T-helper 2 cell (primary cell): ENCODE measurements at places on chromosomes 7 and 10.
A peak's percentile ranks its signal among the peaks of the same experiment; 100 is the strongest.

DNA sequence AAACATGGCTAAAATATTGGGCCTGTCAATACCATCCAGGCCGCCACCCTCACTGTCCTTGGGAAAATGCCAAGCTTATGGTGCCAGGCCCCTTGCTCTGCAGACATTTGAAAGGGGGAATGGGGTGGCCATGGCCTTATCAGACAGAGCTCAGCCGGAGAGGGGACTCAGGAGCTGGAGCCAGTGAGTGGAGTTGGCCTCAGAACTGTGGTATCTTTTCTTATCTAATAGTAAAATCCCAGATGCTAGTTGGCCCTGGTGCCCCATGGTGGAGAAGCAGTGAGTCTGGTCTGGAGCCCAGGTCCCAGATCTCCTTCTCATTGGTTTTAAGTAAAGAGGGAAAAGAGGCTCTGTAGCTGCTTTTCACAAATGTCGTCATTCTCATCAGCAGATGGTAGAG is 49.6 kb upstream of the SORCS3 start:
- DNase-seq = no peak

DNA sequence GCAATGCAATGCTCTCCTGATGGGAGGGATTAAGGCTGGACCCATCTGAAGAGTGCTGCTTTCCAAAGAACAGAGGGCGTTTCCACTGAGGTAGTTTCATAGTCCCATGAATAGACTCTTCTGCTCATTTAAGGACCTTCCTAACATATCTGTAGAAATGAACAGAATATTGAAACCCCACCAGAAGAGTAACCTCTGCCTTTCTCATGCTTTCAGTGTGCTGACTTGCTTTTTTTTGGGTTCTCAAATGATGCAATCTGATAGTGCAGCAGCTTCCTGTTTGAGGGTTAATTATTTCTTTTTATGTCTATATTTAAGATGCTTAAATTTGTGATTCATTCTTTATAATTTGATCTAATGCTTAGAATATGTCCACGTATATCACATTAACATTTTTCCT is 82.2 kb downstream of the GATA3 start:
- no peak for DNase-seq

- DNase-seq = peak; percentile 10
Observed at GRCh38 chr10:12902135-12902572, 99.4 kb downstream of the CCDC3 start.

- DNase-seq = no peak
Observed at GRCh38 chr10:32489901-32490300, 44.0 kb downstream of the CCDC7 start.

DNA sequence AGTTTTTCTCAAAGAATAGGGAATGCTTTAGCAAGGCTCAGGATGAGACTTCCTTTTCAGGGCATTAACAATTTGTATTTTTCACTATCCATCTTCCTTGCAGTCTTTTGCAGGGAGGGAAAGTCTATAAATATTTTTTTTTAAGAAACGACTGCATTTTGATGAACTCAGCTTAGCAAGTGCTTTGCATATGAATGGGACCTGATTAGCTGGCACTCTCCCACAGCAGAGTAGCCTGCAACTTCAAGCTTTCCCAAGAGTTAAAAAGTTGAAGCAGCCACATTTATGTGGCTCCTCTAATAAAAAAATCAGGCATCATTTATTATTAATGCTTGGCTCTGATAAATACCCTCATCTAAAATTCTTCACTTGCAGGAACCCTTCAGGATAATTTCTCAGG is 134.0 kb downstream of the GRID1 start:
- DNase-seq = no peak

DNA sequence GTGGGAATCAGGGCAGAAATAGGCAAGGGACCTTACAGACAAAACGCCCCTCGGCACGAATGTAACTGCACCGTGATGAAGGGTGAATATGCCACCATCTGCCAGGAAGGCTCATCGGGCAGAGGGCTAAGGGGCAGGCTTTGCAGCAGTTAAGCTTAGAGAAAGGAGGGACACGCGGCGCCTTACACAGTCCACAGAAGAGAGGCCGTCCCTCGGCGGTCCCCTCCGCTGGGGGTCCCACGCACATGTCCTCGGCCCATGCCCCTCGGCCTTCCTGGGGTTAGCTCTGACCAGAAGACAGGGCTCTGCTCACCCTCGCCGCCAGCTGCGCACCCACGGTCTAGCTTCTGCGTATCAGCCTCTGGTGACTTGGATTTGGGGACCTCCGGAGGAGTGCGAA is 141.1 kb downstream of the DYNC2I1 start:
- DNase-seq = no peak

DNA sequence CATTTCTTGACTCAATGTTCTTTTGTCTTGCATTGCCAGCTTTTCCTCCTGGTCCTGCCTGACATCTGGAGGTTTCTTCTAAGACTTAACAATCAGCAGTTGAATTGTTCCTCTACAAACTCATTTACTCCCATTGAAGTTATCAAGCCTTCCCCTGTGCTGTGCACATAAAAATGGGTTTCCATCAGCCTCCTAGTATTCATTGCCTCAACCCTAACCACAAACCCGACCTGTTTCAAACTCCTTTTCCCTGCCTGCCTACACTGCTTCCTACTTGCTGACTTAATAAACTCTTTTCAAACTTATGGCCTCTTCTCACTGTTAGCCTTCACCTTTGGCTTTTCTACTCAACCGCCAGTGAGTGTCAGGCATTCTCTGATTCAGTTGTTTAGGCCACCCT is 9.4 kb upstream of the CDK6 start:
- DNase-seq = no peak

GRCh38 chr7:49775949-49776443 is 2.6 kb downstream of the VWC2 start:
- no peak for DNase-seq

GRCh38 chr10:18203471-18203870 is 63.2 kb downstream of the CACNB2 start:
- no peak for DNase-seq

GRCh38 chr10:110181451-110181850 is 26.0 kb upstream of the MXI1 start:
- no peak for DNase-seq

GRCh38 chr10:58152673-58153263 is 114.9 kb downstream of the IPMK start:
- DNase-seq = peak; percentile 11

DNA sequence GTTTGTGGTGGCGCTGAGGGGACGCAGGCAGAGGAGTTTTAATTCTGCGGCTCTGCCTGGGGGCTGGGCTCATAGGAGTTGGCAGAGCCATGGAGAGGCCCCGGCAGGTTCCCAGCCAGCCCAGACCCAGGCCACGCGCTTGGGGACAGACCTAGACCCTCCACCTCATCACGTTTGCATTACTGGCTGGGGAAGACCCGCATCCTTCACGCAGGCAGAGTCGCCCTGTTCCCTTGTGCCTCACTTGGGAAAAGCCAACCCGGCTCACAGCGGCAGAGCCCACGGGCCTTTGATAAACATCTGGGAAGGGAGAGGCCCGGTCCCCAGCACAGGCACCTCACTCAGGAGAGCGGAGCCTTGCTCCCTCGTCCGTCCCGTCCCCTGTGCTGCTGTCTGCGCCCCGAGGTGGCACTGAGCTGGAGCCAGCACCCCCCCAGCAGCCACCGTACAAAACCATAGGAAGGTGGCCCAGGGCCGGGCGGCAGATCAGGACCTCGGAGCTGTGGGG is 112.8 kb downstream of the CYTH3 start:
- no peak for DNase-seq

GRCh38 chr7:116037401-116037800 is 6.8 kb upstream of the TFEC start:
- no peak for DNase-seq

DNA sequence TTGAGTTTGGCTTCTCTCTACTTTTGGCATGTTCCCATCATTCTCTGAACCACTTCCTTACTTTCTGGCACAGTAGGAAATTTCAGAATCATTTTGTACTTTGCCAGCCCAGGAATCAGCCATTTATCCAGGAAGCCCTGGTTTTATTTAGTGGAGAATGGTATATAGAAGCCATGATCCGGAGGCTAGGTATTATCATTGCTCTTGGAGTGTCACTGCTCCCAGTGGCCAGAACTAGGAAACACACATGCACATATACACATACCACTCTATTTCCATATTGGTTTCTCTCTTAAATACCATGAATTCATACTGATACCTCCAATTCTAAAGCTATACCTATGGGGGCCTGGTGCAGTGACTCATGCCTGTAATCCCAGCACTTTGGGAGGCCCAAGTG is 36.3 kb downstream of the SUFU start:
- no peak for DNase-seq

DNA sequence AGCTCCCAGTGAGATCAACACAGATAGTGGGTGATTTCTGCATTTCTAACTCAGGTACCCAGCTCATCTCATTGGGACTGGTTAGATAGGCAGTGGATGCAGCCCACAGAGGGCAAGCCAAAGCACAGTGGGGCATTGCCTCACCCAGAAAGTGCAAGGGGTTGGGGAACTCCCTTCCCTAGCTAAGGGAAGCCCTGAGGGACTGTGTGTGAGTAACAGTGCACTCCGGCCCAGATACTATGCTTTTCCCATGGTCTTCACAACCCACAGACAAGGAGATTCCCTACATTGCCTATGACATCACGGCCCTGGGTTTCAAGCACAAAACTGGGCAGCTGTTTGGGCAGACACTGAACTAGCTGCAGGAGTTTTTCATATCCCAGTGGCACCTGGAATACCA is 62.8 kb downstream of the PPP1R3A start:
- DNase-seq = no peak

DNA sequence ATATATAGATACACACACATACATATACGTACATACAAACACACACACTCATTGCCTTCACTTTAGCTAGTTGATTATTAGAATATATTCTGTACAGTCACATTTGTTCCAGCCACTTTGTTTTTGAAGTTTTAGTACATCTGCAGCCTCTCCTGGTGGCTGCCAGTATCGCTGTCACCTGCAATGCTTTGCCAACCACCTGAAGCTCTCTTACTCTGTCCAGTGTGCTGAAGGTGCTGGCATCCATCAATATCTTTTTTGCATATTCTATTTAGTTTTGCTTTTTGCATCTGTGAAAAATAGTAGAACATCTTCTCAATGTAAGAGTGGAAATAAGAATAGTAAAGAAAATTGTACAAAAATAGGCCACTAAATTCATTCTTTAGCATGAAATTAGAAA is 388.6 kb downstream of the EXOC4 start:
- no peak for DNase-seq

- DNase-seq = peak; percentile 81
Observed at GRCh38 chr10:91162495-91163268, 57.8 kb upstream of the PCGF5 start.

DNA sequence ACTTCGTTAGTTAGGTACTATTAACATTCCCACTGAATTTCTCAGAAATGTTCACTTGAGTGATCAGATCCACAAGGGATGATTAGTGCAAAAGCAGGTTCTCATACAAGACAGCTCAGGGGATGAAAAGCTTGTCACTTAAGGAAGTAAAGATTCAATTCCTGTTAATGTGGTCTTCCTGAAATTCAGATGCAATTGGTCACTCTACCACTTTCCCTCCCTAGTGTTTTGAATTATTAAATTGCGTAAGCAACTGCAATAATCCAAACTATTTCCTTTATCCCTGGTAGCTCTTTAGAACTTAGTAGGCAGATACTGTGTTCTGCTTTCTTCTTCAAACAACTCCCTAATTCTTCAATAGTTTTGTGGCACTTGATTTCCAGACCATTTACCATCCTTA is 121.4 kb downstream of the MAGI2 start:
- DNase-seq = no peak

DNA sequence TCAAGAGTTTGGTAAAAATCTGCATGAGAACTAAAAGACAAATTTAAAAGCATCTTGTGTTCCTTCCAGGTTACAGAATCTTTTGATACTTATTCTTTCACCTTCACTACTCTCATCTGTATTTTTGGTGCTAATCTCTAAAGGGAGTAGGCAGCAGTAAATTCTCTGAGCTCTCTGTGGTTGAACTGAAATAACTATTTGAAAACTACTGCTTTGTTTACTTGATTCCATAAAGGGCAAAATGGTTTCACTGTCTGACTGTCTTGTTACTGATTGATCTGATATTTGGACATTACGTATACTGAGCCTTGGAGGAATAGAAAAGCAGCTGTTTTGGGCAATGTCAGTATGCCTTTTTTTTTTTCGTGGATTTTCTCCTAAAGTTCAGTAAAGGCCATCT is 103.3 kb downstream of the CHRM2 start:
- no peak for DNase-seq

GRCh38 chr10:56318816-56319215 is 42.2 kb downstream of the ZWINT start:
- DNase-seq = no peak

DNA sequence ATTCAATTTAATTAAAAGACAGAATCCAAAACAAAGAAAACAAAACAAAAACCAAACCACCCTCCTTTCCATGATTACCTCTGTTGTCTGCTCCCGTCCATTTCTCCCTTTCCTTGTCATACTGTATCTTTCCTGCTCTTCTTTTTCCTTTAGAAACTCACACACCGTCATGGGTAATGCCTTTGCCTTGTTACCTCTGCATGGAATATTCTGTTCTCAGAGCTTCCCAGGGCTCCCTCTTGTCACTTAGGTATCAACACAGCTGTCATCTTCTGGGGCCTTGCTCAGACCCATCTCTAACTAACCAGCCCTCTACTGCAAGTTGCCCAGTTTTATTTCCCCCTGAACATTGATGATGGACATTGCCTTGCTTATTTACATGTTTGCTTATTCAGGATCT is 30.2 kb upstream of the GIMAP8 start:
- no peak for DNase-seq

GRCh38 chr7:135575296-135575695 is 17.6 kb downstream of the NUP205 start:
- no peak for DNase-seq

- DNase-seq = peak; percentile 32
Observed at GRCh38 chr10:63273577-63273976, 140.4 kb downstream of the NRBF2 start.

- DNase-seq = no peak
Observed at GRCh38 chr10:121284936-121285335, 313.3 kb downstream of the FGFR2 start.

DNA sequence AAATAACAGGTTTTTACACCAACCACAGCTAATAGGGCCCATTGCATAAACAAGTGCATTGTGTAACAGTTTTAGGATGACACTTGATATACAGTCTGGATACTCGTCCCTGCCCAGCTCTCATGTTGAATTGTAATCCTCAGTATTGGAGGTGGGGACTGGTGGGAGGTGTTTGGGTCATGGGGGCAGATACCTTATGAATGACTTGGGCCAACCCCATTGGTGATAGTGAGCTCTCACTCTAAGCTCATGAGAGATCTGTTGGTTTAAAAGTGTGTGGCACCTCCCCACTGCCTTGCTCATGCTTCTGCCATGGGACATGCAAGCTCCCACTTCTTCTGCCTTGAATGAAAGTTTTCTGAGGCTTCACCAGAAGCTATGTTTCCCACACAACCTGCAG is 136.7 kb downstream of the PDE1C start:
- DNase-seq = no peak

- no peak for DNase-seq
Observed at GRCh38 chr10:131440405-131441360, 129.2 kb upstream of the TCERG1L start.

GRCh38 chr10:26372513-26373354 is 65.4 kb upstream of the APBB1IP start:
- DNase-seq = no peak

GRCh38 chr7:139231513-139232376 is 708 bp downstream of the UBN2 start:
- no peak for DNase-seq

GRCh38 chr10:3873728-3874461 is 88.9 kb upstream of the KLF6 start:
- DNase-seq = no peak
